ENCODE measurements at places on chromosomes 4 and X. TPM values are rescaled to one million over a fixed set of nuclear protein-coding genes. Genes with fewer than 3 reads are reported as not detected.

Gene PF4V1
- total RNA-seq: not detected

Gene HSFX1
- 1.9 TPM for total RNA-seq

Gene HS3ST1
- total RNA-seq: 6.2 TPM

DNA sequence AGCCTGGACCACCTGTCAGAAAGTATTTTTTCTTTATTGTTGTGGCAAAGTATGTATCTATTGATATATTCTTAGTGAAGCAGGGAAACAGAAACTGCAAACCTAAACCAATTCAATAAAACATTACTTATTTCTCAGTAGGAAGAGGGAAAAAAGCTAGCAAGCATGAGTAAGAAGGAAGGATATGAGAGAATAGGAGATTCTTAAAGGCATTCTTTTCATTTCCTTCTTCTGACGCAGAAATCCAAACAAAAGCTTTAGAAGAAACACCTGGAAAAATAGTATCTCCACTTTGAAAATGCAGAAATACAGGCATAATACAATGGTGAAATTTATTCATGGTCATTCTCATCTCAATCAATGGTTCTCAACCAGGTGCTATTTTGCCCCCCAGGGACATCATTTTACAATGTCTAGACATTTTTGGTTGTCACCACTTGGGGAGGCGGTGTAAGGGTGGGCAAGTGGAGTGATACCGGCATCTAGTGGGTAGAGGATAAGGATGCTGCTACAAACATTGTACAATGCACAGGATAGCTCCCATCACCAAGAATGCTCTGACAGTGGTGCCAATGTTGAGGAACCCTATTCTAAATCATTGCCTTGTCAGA lies 21.7 kb upstream of the ATXN3L start:
- no peak for DNase-seq

- DNase-seq: no peak
These were observed 113.0 kb downstream of the NHS start for GRCh38 chrX:17488036-17488435.

Gene GABRA4
- not detected for total RNA-seq

DNA sequence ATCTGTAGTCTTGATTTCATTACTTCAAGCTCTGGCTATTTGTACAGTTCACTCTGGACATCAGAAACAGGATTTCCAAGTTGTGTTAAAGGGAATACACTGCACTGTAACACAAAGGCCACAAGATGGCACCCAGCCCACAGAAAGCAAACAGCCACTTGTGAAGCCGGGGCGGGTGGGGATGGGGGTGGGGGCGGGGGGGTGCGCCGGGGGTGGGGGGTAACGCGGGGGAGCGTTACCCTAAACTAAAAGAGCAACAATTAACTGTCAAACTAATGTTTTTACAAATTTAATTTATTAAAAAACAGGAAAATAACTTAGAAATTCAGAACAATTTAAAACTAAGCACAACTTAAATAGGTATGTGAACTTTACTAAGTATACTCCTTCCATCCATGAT lies 27.3 kb downstream of the PRDX4 start:
- peak; percentile 50 for DNase-seq

Gene RASL11B
- total RNA-seq: 22.7 TPM

DNA sequence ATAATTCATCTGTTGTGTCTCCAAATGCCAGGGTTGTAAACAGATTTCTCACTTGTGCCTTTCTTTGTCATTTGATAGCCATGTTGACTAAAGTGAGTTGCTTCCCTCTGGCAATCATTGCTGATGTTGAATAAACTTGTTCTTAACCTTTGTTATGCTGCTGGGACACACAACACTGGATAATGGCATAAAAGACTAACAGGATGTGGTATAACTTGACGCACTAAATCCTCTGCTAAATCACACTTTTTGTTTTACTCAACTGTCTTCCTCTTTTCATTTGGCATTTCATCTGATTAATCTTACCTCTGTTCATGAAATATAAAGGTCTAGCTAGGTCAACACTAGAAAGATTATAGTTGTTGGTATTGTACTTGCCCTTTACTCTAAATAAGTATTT lies 17.6 kb upstream of the CXCL5 start:
- DNase-seq: no peak

DNA sequence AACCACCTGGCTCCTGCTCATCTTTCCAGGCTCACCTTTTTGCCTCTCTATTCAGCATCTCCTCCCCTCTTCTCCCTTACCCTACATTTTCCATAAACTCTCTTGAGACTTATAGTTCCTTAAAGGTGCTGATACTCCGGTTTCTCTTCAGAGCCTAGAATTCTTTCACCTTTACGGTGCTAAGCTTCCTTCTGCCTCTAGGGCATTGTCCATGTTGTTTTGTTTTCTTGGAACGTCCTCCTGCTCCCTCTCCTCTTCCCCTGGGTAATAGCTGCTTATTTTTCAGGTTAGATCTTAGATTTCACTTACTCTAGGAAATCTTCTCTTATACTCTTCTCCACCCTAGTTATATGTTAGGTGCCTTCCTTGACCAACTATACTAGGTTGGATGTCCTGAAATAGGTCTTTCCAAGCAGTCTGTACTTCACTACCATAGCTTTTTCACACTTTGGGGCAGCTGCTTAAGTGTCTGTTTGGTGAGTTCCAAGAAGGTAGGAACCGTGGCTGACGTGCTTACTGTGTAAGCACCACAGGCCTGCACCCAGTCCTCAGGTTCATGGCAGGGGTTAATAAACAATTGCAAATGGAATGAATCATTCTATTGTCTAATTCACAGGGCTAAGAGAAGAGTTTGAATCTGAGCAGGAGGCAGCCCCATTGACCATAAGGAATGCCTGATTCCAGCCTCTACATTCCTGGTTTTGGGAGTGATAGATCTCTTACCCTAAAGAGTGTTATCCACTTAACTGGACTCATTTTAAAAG lies 227.5 kb downstream of the MGST2 start:
- no peak for DNase-seq

All from mesothelial cell of epicardium (in vitro differentiated cells).